NCI-H187 (cell line): ENCODE measurements at places on chromosomes 1 and 21.
A peak's percentile ranks its signal among the peaks of the same experiment; 100 is the strongest.

- no peak for DNase-seq
Observed at GRCh38 chr1:35264871-35265270, 3.6 kb upstream of the ZMYM4 start.

- no peak for DNase-seq
Observed at GRCh38 chr1:226651732-226652105, 87.4 kb downstream of the ITPKB start.

- DNase-seq: peak; percentile 9
Observed at GRCh38 chr1:20194757-20195461, 8.6 kb upstream of the PLA2G2C start.

DNA sequence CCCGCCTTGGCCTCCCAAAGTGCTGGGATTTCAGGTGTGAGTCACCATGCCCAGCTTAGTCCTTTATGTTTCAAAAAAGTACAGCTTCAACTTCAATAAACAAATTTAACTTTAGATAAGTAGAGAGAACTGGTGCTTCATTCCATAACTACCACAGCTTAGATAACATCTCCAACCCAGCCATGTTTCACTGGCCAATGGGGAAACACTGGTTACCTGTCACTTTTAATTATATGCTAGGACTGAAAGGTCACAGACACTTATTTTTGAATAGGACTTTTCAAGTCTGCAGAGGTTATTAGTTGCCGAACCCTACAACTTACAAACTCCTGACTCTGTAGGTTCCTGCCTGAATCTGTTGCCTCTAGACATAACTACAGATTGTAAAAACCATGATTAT is 56.5 kb upstream of the ST6GALNAC3 start:
- no peak for DNase-seq
